ENCODE measurements at places on chromosomes 11 and 22. TPM values are rescaled to one million over a fixed set of nuclear protein-coding genes. Genes with fewer than 3 reads are reported as not detected.

SELENOH gene
- total RNA-seq, result 110 TPM

TRIM49 gene
- 0.05 TPM for total RNA-seq

PLAAT4 gene
- 1.5 TPM for total RNA-seq

METTL15 gene
- total RNA-seq, result 6.2 TPM

DUSP8 gene
- total RNA-seq, result 0.84 TPM

WBP2NL gene
- not detected for total RNA-seq

DBX1 gene
- not detected for total RNA-seq

CARD18 gene
- not detected for total RNA-seq

HBE1 gene
- 0.09 TPM for total RNA-seq

SLC29A2 gene
- 8.7 TPM for total RNA-seq

BDNF gene
- 9.1 TPM for total RNA-seq

PLEKHA7 gene
- total RNA-seq, result 51.3 TPM

ARHGAP42 gene
- total RNA-seq, result 6.7 TPM

C11orf42 gene
- total RNA-seq, result not detected

MIAT gene
- total RNA-seq, result 0.15 TPM

KCNJ11 gene
- total RNA-seq, result 6.8 TPM

SLC36A4 gene
- total RNA-seq, result 17.5 TPM

NCAM1 gene
- total RNA-seq, result 0.11 TPM

NRGN gene
- total RNA-seq, result 6.4 TPM

MSANTD2 gene
- total RNA-seq, result 6.5 TPM

PANX2 gene
- 6.5 TPM for total RNA-seq

MS4A3 gene
- not detected for total RNA-seq

C11orf97 gene
- not detected for total RNA-seq

POU2AF2 gene
- total RNA-seq, result not detected

OR51B2 gene
- not detected for total RNA-seq

SLC17A6 gene
- not detected for total RNA-seq

SERPING1 gene
- 0.95 TPM for total RNA-seq

CARNS1 gene
- 0.16 TPM for total RNA-seq

NUDT22 gene
- total RNA-seq, result 37.0 TPM

SLCO2B1 gene
- total RNA-seq, result 3.4 TPM

AIFM3 gene
- total RNA-seq, result 3.5 TPM

PTH gene
- not detected for total RNA-seq

LIF gene
- 34.2 TPM for total RNA-seq

SCGB2A2 gene
- total RNA-seq, result not detected

NAALADL1 gene
- 0.18 TPM for total RNA-seq

SAA2 gene
- 0.31 TPM for total RNA-seq

OR51E2 gene
- total RNA-seq, result not detected

All from A549 treated with dexamethasone at 1 μM for 4 hours (cell line).